ENCODE measurements at places on chromosomes 6 and 20.

- no peak for DNase-seq
These were observed 887 bp upstream of the NSFL1C start for GRCh38 chr20:1467355-1468116.

GRCh38 chr6:161890133-161890831 lies 616.4 kb upstream of the AGPAT4 start:
- no peak for DNase-seq

DNA sequence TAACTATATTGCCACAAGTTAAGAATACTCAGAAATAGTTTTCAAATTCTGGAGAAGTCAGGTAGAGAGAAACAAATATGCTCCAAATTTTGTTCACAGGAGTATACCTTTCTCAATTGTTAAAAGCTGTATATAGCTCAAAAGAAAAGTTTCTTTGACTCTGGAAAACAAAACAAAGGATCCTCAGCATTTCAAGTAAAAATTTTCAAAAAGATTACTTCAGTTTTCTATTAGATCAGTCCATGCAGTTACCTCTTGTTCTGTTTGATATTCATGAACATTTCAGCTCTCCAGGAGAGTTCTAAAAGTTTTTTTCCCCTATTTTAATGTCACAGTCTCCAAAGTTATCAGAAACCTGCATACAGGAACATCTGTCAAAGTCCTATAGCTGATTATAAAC lies 30.4 kb upstream of the ENTPD6 start:
- DNase-seq, result no peak

DNA sequence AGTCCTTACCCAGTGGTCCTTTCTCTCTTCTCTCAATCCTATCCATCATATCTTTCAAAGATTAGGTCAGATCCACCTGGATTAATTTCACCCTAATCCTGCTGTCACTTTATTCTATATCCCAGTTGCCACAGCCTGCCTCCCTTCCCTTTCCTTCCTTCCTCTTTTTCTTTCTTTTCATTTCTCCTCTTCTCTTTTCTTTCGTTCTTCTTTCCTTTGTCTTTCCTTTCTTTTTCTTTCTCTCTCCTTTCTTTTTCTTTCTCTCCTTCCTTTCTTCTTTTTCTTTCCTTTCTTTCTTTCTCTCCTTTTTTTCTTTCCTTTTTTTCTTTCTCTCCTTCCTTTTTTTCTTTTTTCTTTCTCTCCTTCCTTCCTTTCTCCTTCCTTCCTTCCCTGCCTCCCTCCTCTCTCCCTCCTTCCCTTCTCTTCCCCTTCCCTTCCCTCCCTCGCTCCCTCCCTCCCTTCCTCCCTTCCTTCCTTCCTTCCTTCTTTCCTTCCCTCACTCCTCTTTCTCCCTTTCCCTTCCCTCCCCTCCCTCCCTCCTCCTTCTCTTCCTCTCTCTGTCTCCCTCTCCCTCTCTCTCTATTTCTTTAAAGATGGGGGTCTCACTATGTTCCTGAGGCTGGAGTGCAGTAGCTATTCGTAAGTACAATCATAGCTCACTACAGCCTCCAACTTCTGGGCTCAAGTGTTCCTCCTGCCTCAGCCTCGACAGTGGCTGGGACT lies 15.1 kb upstream of the RPN2 start:
- DNase-seq, result no peak

- peak; percentile 58 for DNase-seq
These were observed 69.7 kb upstream of the PMEPA1 start for GRCh38 chr20:57779401-57780003.

GRCh38 chr6:164102693-164103092 lies 688.2 kb downstream of the QKI start:
- no peak for DNase-seq

GRCh38 chr6:147361311-147361981 lies 147.0 kb upstream of the SAMD5 start:
- DNase-seq, result no peak
